LHCN-M2 (cell line): ENCODE measurements at places on chromosomes 2 and 18. TPM values are rescaled to one million over a fixed set of nuclear protein-coding genes. Genes with fewer than 3 reads are reported as not detected.

The GDF7 gene
- not detected in 2 replicates for total RNA-seq

The EVX2 gene
- not detected in 2 replicates for total RNA-seq

DNA sequence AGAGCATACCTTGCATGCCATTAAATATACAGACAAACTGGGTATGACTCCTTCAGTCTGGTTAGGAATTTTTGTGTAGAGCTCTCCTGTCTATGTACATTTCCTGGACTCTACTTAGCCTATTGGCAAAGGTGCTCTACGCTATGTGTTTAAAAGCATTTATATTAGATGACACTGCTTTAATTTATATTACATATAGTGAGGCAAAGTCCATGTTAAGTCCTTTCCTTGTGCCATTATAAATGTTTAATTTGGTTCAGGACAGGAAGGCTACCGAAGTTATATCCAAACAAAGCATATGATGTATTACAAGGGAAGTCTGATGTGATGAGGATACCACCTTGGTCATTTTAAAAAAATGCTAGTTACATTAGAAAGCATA lies 117.4 kb upstream of the RAB27B start:
- DNase-seq = no peak

- DNase-seq = peak; percentile 18
These were observed 416.6 kb downstream of the RAD51AP2 start for GRCh38 chr2:17101596-17101995.

DNA sequence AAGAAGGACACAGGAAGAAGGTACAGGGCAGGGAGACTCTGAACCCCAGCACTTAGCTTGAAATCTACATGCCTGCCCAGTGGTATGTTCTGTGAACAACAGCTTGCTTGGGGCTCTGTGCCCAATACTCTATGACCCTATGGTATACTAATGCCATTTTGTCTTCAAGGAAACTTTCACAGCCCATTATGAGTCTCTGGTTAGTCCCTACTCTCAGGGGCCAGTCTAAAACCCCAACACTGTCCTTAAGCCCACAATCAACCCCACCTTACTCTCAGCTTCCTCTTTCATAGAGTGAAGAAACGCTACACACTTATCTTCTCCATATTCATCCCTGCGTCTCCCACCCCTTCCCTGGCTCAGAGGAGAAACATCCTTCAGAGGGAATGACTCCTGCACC lies 16.0 kb downstream of the NEB start:
- DNase-seq = no peak

DNA sequence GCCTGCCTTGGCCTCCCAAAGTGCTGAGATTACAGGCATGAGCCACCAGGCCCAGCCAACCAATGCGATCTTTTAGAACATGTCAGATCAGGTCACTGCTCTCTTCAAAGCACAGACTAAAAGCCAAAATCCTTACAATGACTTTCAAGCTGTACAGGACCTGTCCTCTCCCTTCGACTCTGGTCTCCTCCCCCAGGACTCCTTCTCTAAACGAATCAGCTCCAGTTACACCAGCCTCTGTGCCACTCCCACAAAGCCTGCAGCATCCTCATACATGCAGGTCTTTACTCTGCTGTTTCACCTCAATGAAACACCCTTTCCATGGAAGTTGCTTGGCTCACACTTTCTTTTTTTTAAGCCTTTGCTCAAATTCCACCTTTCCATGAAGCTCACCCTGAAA lies 436.0 kb downstream of the METTL4 start:
- DNase-seq = no peak
